ENCODE measurements at places on chromosomes 1 and 21. TPM values are rescaled to one million over a fixed set of nuclear protein-coding genes. Genes with fewer than 3 reads are reported as not detected.

The GLIS1 gene
- total RNA-seq, result 0.87 TPM

The TNFSF4 gene
- 0.87 TPM for total RNA-seq

The YRDC gene
- 8.4 TPM for total RNA-seq

The PARK7 gene
- 193 TPM for total RNA-seq

The USH2A gene
- under 0.01 TPM for total RNA-seq

GRCh38 chr1:151831605-151832004 is at the start of gene RORC:
Gene RORC, minus strand, starts transcription at chr1:151831802. Its CDS starts 38 bp downstream, at chr1:151831764.
- H3K27me3 ChIP-seq, result no peaks in the 10 kb centered on the region
- no peaks in the 10 kb centered on the region for H3K36me3 ChIP-seq
- H3K4me1 ChIP-seq, result no peaks in the 10 kb centered on the region
- H3K27ac ChIP-seq, result no peak within 1 kb of the TSS

DNA sequence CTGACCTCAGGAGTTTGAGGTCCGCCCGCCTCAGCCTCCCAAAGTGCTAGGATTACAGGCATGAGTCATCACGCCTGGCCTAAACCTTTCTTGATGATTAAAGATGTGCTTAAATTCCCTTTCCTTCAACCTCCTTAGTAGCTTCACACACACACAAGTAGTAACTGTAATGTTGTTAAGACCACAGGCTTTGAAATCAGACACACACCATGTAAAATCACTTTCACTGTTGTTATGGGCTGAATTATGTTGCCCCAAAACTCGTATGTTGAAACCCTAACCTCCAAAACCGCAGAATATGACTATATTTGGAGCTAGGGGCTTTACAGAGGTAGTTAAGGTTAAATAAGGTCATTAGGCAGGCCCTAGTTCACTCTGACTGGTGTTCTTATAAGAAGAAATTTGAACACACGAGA is 180.2 kb downstream of the NR5A2 start:
- H3K4me3 ChIP-seq, result no peak overlapping the region
- H3K4me1 ChIP-seq, result no peaks in the 10 kb centered on the region
- no peak for DNase-seq
- H3K36me3 ChIP-seq, result no peaks in the 10 kb centered on the region
- no peak overlapping the region for H3K27ac ChIP-seq

DNA sequence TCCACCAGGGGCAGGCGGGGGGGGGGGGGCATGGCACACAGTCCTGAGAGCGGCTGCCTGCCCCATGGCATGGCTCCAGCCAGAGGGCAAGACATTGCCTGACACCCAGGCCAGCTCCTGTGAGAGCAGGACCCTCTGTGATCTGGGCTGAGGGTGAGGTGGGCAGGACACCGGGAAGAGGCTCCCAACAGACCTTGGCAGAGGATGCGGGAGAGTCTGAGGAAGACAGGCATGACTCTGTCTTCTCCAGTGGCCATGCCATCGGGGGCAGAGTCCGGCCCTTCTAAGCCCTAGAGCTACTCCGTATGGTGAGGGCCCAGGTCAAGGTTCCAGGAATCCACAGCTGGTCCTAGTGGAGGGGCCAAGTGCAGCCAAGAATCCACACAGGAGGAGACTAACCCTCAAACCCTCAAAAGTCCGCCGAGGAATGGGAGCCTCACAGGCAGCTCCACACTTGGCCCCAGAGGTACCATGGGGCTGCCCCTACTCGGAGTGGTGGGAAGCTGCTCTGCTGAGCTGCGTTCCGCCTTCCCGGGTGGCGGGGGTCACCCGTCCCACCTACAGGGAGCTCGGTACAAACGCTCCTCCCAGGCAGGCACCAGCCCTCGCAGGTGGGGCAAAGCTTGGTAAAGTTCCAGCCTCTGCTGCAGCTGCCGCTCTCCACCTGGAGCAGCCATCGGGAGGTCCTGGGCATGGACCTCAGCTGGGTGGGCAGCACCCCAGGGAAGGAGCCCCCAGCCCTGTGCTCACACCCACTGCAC is 6.5 kb downstream of the ACTRT2 start:
- no peak overlapping the region for H3K27ac ChIP-seq
- no peaks in the 10 kb centered on the region for H3K4me1 ChIP-seq
- no peak for DNase-seq
- no peaks in the 10 kb centered on the region for H3K27me3 ChIP-seq
- no peak overlapping the region for H3K4me3 ChIP-seq

DNA sequence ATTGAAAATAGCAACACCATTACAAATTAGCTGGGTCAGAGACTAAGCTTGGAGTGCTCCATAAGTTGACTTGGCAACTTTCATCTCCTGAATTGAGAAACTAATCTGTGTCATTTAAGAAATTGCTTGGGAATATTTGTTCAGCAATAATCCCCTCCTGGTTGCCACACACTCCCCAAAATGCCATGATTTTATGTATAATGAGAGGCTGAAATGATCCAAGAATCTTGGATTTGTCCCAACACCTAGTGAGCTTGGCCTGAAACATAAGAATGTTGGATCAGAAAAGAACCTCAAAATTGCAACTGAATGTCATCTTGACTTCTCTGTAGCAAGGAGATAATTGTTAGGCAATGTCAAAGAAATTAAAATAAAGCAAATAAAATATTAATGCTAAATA is 805.9 kb upstream of the ADAMTS5 start:
- no peak overlapping the region for H3K27ac ChIP-seq
- no peaks in the 10 kb centered on the region for H3K27me3 ChIP-seq
- H3K4me3 ChIP-seq, result no peak overlapping the region
- peaks cover 7% of the 10 kb centered on the region for H3K4me1 ChIP-seq

DNA sequence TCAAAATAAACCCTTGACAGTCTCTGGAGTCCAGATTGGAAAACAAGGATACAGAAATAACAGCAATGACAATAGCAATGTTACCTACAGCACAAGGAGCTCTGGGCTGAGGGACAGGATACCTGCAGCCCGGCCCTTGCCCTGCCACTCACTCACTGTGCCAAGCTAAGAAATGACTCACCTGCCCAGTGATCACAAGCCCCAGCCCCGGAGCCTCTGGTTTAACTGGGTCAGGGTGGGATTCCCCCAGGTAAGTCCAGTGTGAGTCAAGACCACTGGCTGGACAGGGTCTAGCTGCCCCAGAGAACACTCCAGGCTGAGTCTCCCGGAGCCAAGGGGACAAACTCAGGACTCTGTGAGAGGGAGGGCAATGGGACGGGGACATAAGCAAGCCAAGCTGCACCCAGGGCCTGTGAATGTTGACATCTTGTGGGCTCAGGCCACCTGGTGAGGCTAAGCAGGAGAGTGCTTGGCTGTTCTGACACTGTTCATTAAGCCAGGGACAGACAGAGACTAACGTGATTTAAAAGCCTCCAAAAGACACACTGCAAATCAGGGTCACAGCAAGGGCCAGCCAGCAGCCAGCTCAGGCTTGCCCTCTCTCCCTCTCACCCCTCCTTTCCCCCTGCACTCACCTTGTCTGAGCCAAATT is 64.1 kb downstream of the MIS18A start:
- no peak overlapping the region for H3K27ac ChIP-seq
- DNase-seq, result no peak
- H3K4me1 ChIP-seq, result no peaks in the 10 kb centered on the region
- no peaks in the 10 kb centered on the region for H3K36me3 ChIP-seq

DNA sequence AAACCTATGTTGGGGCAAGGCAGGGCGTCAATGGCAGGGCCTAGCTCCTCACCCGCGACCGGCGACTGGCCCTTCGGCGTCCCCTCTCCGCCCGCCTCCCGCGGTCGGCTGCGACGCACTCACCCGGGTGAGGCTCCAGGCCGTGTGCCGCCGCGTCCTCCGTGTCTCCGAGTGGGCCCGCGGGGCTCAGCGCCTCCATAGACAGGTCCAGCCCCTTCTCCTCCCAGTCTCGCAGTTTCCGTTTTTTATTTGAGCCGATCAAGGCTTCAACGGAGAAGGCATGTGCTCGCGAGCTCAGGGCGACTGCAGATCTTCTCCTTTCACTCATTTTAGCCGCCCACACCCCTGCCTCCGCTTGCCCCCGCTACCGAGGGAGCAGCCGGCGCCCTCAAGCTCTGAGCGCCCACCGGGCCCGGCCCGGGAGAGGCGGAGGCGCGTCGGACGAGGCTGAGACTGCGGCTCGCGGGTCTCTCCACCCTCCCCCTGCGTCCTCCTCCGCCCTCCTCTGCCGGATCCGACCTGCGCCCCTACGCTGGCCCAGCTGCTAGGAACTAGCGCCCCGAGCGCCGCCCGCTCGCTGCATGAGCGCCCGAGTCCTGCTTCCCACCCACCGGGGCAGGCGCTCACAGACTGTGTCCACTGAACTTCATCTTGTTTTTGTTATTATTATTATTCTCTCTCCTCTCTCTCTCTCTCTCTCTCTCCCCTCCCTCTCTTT is 516 bp downstream of the TBX15 start:
- H3K36me3 ChIP-seq, result no peaks in the 10 kb centered on the region
- H3K27ac ChIP-seq, result peak overlapping the region; percentile 91
- peaks cover 64% of the 10 kb centered on the region for H3K4me1 ChIP-seq
- peak overlapping the region; percentile 28 for H3K4me3 ChIP-seq
- no peak for DNase-seq

- H3K36me3 ChIP-seq, result no peaks in the 10 kb centered on the region
- peak overlapping the region; percentile 65 for H3K4me3 ChIP-seq
- H3K27me3 ChIP-seq, result no peaks in the 10 kb centered on the region
- peak overlapping the region; percentile 82 for H3K27ac ChIP-seq
Measured at GRCh38 chr1:25922056-25922970, 16.1 kb upstream of the STMN1 start.

- H3K4me3 ChIP-seq, result no peak overlapping the region
- no peaks in the 10 kb centered on the region for H3K4me1 ChIP-seq
- no peaks in the 10 kb centered on the region for H3K27me3 ChIP-seq
- no peaks in the 10 kb centered on the region for H3K36me3 ChIP-seq
- no peak for DNase-seq
Measured at GRCh38 chr1:236657398-236657797, 28.9 kb upstream of the ACTN2 start.

GRCh38 chr1:113976609-113977278 is 2.5 kb upstream of the OLFML3 start:
- H3K4me1 ChIP-seq, result peaks cover 6% of the 10 kb centered on the region
- no peak overlapping the region for H3K4me3 ChIP-seq
- peaks cover 24% of the 10 kb centered on the region for H3K36me3 ChIP-seq
- DNase-seq, result no peak
- no peaks in the 10 kb centered on the region for H3K27me3 ChIP-seq

DNA sequence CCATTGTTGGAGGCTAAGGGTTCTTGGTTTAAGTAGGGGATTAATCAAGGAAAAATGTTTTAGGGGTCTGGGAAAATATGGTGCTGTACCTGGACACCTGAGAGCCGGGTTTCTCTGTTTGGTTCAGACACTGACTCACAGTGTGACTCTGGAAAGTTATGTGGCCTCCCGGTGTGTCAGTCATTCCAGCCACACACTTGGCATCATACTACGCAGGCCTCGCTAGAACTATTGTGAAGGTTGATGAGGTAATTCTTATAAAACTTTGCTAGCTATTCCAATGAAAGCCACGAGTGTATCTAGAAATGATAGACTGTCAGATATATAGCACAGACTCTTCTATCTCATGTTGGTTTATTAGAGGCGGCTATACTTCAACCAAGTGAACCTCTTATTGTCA is 4.8 kb upstream of the CAMSAP2 start:
- H3K36me3 ChIP-seq, result no peaks in the 10 kb centered on the region
- H3K4me1 ChIP-seq, result no peaks in the 10 kb centered on the region
- H3K4me3 ChIP-seq, result no peak overlapping the region
- H3K27me3 ChIP-seq, result no peaks in the 10 kb centered on the region
- DNase-seq, result no peak
- no peak overlapping the region for H3K27ac ChIP-seq

DNA sequence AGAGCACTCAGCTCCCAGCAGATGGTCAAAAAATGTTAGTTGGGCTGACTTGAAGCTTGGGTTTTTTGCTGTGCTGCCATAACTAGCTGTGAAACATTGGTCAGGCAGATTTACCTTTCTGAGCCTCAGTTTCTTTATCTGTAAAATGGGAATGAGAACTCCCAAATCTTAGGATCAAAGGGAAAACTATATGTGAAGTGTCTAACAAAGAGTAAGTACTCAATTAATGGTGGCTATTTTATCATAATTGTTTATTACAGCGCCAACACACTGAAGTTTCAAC is 164.2 kb upstream of the POU3F1 start:
- DNase-seq, result no peak
- no peaks in the 10 kb centered on the region for H3K36me3 ChIP-seq
- no peak overlapping the region for H3K4me3 ChIP-seq

- H3K36me3 ChIP-seq, result no peaks in the 10 kb centered on the region
- no peaks in the 10 kb centered on the region for H3K4me1 ChIP-seq
- H3K4me3 ChIP-seq, result no peak overlapping the region
- no peaks in the 10 kb centered on the region for H3K27me3 ChIP-seq
- no peak for DNase-seq
Measured at GRCh38 chr1:116496380-116496779, 74.4 kb downstream of the CD58 start.

- no peak overlapping the region for H3K27ac ChIP-seq
- no peaks in the 10 kb centered on the region for H3K36me3 ChIP-seq
- no peak for DNase-seq
- H3K27me3 ChIP-seq, result no peaks in the 10 kb centered on the region
- H3K4me3 ChIP-seq, result no peak overlapping the region
Measured at GRCh38 chr1:117572546-117572945, 33.3 kb upstream of the TENT5C start.

DNA sequence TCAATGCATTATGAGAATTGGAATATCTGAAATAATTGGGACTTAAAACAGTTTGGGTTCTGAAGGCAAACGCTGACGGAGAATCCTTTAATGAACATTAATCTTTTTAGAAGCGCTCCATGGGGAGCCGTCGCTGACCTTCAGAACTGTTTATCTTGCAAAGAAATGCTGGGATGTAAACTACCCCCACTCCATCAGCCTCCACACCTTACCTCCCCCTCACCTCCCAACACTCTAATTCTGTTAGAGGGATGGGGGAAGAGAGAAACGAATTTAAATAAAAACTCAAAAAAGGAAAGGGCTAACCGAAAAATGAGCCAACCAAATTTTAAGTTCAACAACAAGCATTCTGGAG is 44.1 kb upstream of the DNAJC6 start:
- no peak for DNase-seq
- peaks cover 4% of the 10 kb centered on the region for H3K4me1 ChIP-seq
- no peaks in the 10 kb centered on the region for H3K36me3 ChIP-seq

DNA sequence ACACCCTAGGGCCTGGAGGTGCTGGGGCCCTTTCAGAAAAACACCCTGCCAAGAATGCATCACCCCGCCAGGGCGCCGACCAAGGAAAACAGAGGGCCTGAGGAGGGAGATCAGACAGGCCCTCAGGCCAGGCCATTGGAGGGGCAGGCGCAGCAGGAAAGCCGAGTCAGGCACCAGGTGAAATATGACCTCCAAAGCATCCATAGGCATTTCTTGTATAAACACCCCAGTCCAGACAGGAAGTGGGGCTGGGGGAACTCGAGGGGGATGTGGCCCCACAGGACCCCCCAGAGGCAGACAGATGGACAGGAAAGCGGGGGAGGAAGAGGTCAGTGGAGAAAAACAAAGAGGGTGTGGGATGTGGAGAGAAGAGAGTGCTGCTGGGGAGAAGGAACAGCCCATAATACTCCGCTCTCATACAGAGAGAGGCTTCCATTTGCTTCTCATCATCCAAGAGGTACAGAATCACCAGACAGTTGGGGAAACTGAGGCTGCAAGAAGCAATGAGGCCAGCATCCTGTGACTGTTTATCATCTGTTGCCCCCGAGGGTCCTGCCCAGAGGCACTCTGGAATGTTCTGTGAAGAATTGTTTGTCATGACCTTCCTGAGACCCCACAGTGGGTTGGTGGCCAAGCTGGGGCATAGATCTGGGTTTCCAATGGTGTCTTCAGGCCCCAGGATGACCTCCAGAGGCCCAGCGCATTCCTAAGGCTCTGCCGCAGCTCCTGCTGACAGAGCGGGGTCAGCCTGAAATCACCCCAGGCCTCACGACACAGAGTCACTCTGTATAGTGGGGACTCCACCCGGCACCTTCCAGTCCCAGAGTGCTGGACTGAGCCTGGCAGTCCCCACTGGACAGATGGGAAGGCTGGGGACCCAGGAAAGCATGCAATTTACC is 18.0 kb downstream of the TRIM62 start:
- DNase-seq, result no peak
- no peaks in the 10 kb centered on the region for H3K27me3 ChIP-seq
- peaks cover 33% of the 10 kb centered on the region for H3K4me1 ChIP-seq
- no peak overlapping the region for H3K4me3 ChIP-seq
- H3K36me3 ChIP-seq, result no peaks in the 10 kb centered on the region
- peak overlapping the region; percentile 64 for H3K27ac ChIP-seq

Measured in tibial nerve (tissue), 4 donors.